ENCODE measurements at places on chromosomes 13 and 19. TPM values are rescaled to one million over a fixed set of nuclear protein-coding genes. Genes with fewer than 3 reads are reported as not detected.

GRCh38 chr19:14112051-14112808 is 5.3 kb downstream of the PRKACA start:
- H3K36me3 ChIP-seq, result no peaks in the 10 kb centered on the region
- peaks cover 19% of the 10 kb centered on the region for H3K4me1 ChIP-seq
- no peak overlapping the region for H3K27ac ChIP-seq
- DNase-seq, result no peak
- H3K27me3 ChIP-seq, result no peaks in the 10 kb centered on the region

- H3K4me3 ChIP-seq, result no peak within 1 kb of the TSS
- H3K36me3 ChIP-seq, result peaks cover 14% of the 10 kb centered on the region
- H3K4me1 ChIP-seq, result peaks cover 17% of the 10 kb centered on the region
- DNase-seq, result no peak
Measured at GRCh38 chr19:40774916-40775631, at the start of gene MIA. TSS of gene MIA (plus strand) at chr19:40775521. CDS start at chr19:40775543, 22 bp downstream.

- H3K27me3 ChIP-seq, result no peaks in the 10 kb centered on the region
- peak overlapping the region; percentile 93 for H3K4me3 ChIP-seq
- H3K36me3 ChIP-seq, result no peaks in the 10 kb centered on the region
- DNase-seq, result no peak
- peaks cover 17% of the 10 kb centered on the region for H3K4me1 ChIP-seq
- H3K27ac ChIP-seq, result peak overlapping the region; percentile 92
Measured at GRCh38 chr13:111152844-111153243, 37.7 kb downstream of the ARHGEF7 start.

- H3K27ac ChIP-seq, result peak overlapping the region; percentile 36
- H3K36me3 ChIP-seq, result no peaks in the 10 kb centered on the region
- no peak for DNase-seq
Measured at GRCh38 chr13:33676045-33676989, 141.6 kb upstream of the RFC3 start.

PSG4 gene
- total RNA-seq, result not detected

GRCh38 chr13:19967621-19968020 is 9.1 kb downstream of the ZMYM2 start:
- no peaks in the 10 kb centered on the region for H3K4me1 ChIP-seq
- no peak overlapping the region for H3K27ac ChIP-seq
- no peak overlapping the region for H3K4me3 ChIP-seq

ZNF470 gene
- 5.1 TPM for total RNA-seq

GRCh38 chr13:35768551-35768950 is 292.1 kb upstream of the MAB21L1 start:
- no peak overlapping the region for H3K4me3 ChIP-seq
- H3K4me1 ChIP-seq, result peaks cover 16% of the 10 kb centered on the region
- H3K36me3 ChIP-seq, result peaks cover 3% of the 10 kb centered on the region
- H3K27ac ChIP-seq, result no peak overlapping the region
- no peak for DNase-seq

CLN5 gene
- 24.9 TPM for total RNA-seq

- peaks cover 21% of the 10 kb centered on the region for H3K4me1 ChIP-seq
- H3K4me3 ChIP-seq, result peak overlapping the region; percentile 12
- H3K27ac ChIP-seq, result no peak overlapping the region
- H3K27me3 ChIP-seq, result peaks cover 40% of the 10 kb centered on the region
- no peak for DNase-seq
- no peaks in the 10 kb centered on the region for H3K36me3 ChIP-seq
Measured at GRCh38 chr19:5336195-5336965, 4.2 kb downstream of the PTPRS start.
